ENCODE measurements at places on chromosomes 2 and 18. TPM values are rescaled to one million over a fixed set of nuclear protein-coding genes. Genes with fewer than 3 reads are reported as not detected.

The IL18R1 gene
- 6.0 TPM for total RNA-seq

GRCh38 chr2:233448575-233448974 is 94.3 kb downstream of the DGKD start:
- peak; percentile 5 for DNase-seq

The TCF23 gene
- total RNA-seq = not detected

DNA sequence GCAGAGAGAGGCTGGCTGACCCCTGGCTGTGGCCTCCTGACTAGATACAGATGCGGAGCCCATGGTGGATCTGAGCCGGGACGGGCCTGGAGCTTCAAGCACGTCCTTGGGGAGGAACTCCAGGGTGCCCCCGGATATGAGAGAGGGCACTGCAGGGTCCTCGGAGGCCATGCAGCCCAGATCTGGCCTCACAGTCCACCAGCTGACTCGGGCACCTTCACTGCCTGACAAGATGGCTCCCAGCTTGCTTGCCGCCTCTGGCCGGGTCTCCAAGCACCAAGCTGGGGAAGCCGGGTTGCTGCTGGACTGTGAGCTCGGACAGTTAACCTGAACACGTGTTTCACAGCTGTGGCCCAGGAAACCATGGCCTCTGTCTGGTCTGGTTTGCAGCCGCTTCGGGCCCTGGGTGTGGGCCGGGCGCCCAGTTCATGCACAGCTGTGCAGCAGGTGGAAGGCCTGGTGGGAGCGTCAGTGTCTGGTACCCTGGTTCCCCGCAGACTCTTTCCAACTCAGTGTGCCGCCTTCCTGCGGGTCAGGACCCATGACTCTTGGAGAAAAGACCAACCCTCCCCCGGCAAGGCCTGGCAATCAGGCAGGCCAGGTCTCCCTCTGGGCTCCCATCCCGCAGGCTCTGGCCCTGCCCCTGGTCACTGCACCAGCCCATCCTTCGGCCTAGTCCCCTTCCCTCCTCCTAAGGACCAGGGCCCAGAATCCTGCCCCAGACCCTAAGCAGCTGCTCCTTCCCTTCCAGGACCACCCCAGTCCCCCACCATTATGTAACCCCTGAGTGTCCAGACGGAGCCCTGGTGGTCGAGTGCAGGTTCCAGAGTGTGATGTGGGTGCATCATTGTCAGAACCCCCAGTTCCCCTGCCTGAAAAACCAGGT is 74.6 kb upstream of the OTOS start:
- no peak for DNase-seq

GRCh38 chr2:153403940-153404339 is 74.6 kb downstream of the RPRM start:
- DNase-seq = no peak

DNA sequence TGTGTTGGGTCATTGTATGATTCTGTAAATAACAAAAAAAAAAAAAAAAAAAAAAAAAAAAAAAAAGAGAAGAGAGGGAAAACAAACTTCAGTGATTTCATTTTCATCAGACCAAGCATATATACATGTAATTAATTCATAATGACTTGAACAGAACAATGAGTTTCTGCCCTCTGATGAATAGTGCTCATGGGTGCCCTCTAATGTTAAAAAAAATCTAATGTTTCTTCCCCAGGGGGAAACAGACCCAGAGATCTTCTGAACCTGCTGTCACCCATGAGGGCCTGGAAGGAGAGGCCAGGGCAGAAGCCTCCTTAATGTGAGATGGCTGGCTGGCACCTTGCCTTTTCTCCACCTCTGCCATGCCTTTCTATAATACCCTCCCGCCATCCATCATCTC is 289.2 kb downstream of the ZNF521 start:
- DNase-seq = no peak

The FOXD4L1 gene
- not detected for total RNA-seq

The DQX1 gene
- 194 TPM for total RNA-seq

The POTEI gene
- total RNA-seq = under 0.01 TPM

The CIDEA gene
- 3.8 TPM for total RNA-seq

DNA sequence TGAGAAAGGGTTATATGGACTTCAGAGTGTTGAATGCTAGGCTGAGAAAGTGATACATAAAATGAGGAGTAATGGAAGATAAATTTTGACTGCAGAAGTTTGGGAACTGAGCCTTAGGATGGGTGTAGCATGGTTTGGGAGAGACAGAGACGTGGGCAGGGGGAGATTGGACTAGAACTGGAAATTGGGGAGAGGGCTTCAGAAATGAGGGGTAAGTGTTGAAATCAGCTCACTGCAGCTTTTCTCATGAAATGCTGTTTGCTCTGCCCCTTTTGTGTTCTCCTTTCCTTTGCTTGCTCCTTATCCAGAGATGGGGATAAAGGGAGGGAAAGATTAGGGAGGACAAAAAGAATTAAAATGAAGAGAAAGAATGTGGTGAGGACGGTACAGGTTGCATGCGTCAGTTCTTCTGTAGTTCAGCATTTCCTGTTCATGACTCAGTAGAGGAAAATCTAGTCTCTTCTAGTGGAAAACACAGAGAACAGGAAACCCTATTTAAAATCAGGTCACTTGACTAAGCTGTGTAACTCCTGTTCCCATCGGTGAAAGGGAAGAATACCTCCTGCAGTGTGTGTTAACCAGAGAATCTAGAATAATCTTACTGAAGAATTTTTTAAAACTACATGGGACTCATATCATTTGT is 105.6 kb downstream of the CRIM1 start:
- DNase-seq = no peak

The SMYD1 gene
- 48.6 TPM for total RNA-seq

DNA sequence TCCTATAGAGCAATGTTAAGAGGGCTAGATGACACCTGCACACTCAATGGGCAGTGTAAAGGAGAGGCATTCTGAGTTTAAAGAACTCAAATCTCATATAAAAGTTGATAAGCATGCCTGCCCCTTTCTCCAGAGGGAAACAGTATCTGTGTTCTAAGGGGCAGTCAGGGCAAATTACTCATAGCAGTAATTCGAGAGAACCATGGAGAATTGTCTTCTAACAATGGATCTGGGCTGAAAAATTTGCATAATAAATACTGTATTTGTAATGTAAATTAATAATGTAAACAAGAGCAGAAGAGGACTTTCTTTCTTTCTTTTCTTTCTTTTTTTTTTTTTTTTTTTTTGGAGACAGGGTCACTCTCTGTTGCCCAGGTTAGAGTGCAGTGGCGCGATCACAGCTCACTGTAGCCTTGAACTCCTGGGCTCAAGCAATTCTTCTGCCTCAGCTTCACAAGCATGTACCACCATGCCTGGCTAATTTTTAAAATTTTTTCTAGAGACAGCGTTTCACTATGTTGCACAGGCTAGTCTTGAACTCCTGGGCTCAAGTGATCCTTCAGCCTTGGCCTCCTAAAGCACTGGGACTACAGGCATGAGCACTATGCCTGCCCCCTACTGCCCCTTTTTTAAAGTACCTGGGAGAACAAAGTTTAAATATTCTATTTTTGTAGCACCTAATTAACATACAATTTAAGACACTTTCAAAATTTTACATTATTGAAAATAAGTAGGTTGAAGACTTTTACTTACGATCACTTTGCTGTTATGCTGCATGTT is 70.6 kb downstream of the OTX1 start:
- no peak for DNase-seq

The IL36RN gene
- total RNA-seq = not detected

DNA sequence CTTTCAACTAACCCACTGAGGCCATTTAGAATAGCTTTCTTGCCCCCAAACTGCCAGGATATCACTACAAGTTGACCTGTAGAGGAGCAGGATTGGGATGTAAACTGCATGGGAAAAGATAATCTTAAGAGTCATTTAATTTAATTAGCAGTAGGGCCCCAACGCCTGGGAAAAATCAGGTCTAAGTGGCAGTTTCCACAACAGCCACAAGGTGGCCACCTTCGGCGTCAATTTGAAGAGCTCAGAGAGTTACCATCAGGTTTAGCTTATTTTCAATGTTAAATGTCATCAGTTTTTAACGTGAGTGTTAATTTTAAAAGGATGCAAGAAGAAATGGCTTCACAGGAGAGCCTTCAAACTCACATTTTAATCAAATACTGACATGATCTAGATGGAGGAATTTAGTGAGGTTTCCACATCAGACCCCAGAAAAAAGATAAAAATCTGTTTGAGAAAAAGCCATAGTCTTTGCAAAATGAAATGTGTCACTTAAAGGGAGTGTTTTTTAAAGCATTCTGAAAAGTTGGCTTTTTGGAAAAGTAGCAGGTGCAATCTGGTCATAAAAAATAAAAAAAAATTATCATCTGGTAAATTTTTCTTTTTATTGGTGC is 77.3 kb upstream of the UPP2 start:
- peak; percentile 48 for DNase-seq

DNA sequence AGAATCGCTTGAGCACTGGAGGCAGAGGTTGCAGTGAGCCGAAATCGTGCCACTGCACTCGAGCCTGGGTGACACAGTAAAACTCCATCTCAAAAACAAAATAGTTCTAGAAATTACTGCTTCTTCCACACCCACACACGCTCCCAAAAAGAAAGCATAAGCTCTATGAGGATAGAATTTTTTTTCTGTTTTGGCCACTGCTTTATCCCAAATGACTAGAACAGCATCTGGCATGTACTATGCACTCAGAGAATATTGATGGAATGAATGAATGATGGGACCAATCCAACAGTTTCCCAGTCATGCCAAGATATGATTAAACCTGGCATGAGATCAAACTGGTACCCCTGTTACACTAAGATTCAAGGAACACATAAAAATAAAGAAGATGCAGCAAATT is 455.4 kb upstream of the CHAC2 start:
- no peak for DNase-seq

The PAX8 gene
- 1.6 TPM for total RNA-seq

DNA sequence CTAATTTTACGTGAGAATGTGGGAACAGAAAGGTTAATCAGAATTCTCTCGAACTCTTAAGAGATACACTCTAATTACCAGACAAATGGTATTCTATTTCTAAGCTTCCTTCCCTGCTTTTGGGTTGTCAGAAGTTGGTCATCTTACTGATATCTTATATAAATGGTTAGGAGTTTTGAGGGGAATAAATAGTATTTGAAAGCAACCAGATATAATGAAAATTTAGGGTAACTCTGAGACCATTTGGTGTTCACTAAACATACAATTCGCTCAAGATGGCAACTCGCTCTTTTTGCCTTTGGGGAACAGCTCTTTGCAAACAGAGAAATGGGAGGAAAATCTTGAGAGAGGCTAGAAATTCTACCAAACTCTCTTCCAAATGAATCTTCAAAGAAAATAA is 250.9 kb downstream of the TCF4 start:
- DNase-seq = no peak

The LOXHD1 gene
- total RNA-seq = not detected

GRCh38 chr2:194271293-194271961 is 1385.6 kb upstream of the SLC39A10 start:
- DNase-seq = no peak

DNA sequence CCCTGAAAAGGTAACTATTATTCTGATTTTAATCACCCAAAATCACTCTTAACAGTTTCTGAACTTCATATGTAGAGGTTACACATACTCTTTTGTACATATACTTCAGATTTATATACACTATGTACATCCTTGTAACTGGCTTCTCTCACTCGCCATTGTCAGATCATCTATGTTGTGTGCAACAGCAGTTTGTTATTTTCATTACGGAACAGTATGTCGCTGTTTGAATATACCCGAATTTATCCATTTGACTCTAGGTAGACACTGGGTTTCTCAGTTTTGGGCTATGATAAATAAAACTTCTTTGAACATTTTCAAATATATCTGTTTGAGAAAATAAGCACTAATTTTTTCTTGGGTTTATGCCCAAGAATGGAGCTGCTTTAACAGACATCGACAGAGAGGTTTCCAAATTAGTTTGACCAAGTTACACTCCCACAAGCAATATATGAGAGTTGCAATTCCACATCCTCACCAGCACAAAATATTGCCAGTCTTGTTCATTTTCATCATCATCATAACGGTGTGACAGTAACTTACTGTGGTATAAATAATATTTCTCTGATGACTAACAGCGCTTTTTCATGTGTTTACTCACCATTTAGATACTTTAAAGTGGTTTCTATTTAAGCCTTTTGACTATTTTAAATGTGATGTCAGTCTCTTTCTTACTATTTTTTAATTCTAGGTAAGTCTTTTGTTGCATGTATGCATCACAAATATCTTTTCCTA is 80.9 kb downstream of the SMC6 start:
- DNase-seq = no peak

DNA sequence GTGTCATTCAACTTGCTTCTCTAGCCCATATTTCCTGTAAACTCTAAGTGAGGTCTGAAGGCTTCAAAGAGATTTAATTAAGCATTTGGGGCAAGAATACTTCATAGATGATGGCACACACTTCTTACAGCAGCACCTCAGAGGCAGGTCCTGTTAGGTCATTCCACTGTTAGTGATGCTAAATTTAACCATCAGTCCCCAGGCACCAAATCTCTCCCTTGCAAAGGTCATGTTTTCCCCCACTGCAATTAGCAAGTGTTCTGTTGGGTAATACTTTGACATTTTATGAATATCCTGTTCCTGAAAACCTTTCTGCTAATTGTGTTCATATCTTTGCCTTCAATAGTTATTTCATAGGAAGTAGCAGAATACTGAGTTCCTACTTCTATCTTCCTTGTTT is 117.0 kb downstream of the STK39 start:
- DNase-seq = no peak

DNA sequence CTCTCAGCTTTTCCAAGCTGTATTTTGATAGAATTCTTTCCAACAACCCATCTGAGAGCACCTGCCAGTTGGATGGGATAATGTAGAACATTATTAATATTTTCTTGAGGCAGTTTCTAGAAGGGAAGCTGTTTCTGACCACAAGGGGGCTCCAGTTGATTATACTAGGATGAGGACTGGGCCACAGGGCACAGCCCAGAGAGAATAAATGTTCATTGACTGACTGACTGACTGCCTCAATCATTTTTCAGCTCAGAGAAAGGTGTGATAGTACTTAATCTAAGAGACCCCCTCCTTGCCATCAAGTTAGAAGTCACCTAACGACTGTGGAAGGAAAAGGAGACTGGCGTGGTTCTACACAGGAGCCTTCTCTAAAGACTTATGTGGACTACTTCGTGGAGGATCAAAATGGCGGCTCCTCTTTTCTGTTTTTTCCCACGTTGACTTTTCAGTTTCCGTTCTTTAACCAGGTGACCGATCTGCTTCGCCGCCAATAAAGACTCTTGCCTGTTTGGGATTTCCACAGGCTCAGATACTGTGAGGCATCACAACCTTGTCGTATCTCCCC is 31.9 kb upstream of the CREG2 start:
- peak; percentile 44 for DNase-seq

Data from transverse colon (tissue), 4 donors.